ENCODE measurements at places on chromosomes 3 and 15. TPM values are rescaled to one million over a fixed set of nuclear protein-coding genes. Genes with fewer than 3 reads are reported as not detected.

The SLC2A2 gene
- total RNA-seq = not detected

The GABRR3 gene
- not detected for total RNA-seq

The DTWD1 gene
- total RNA-seq = 9.9 TPM

The SGO1 gene
- total RNA-seq = 11.8 TPM

The RETNLB gene
- not detected for total RNA-seq

The SERINC4 gene
- 0.05 TPM for total RNA-seq

The BFSP2 gene
- total RNA-seq = not detected

The KLHL40 gene
- total RNA-seq = not detected

The HAUS2 gene
- 63.6 TPM for total RNA-seq

The SNTN gene
- not detected for total RNA-seq

The INKA1 gene
- total RNA-seq = 12.7 TPM

The PLSCR2 gene
- not detected for total RNA-seq

The IP6K2 gene
- total RNA-seq = 44.2 TPM

The KBTBD13 gene
- total RNA-seq = not detected

The PPM1M gene
- total RNA-seq = 6.5 TPM

The HCN4 gene
- not detected for total RNA-seq

The TMC3 gene
- not detected for total RNA-seq

The MESP1 gene
- 1.1 TPM for total RNA-seq

The PAK2 gene
- 36.1 TPM for total RNA-seq

The CX3CR1 gene
- not detected for total RNA-seq

The GP9 gene
- 0.53 TPM for total RNA-seq

The CCR3 gene
- total RNA-seq = not detected

The OXTR gene
- under 0.01 TPM for total RNA-seq

The A4GNT gene
- not detected for total RNA-seq

The ARHGAP11A gene
- 21.2 TPM for total RNA-seq

The GLDN gene
- total RNA-seq = not detected

The RTP1 gene
- total RNA-seq = not detected

The CTXND1 gene
- total RNA-seq = not detected

The ZDHHC23 gene
- 3.3 TPM for total RNA-seq

The BSN gene
- 0.10 TPM for total RNA-seq

The XYLB gene
- total RNA-seq = 1.9 TPM

The ZNF80 gene
- total RNA-seq = not detected
